ENCODE measurements at places on chromosomes 4 and X.
A peak's percentile ranks its signal among the peaks of the same experiment; 100 is the strongest.

DNA sequence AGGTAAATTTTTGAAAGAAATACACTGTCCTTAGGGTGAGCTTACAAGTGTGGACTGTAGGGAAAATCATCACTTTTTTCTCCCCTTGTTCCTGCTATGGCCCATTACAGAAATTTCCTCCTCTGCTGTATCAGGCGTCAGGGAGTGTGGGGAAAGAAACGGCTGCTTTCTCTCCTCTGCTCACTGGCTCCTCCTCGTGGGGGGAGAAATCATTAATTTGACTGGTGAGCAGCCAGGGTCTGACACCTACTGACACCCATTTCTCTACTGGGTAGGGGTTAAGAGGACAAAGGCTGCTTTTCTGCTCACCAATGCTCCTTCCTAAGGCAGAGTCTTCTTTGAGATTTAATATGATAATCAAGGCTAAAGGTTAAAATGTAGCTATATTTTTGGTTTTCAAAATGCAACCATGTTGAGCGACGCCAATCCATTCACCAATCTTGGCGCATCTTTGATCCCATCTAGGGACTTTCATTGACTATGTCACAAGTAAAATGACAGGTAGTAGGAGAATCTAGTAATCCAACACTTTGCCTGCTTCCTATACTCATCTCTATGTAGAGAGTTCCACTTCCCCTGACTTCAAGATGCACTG lies 25.1 kb downstream of the SETD7 start:
- DNase-seq, result no peak

- no peak for DNase-seq
Observed at GRCh38 chrX:139025816-139026215, 314.3 kb upstream of the FGF13 start.

GRCh38 chr4:181755846-181756245 lies 487.4 kb upstream of the TENM3 start:
- no peak for DNase-seq

DNA sequence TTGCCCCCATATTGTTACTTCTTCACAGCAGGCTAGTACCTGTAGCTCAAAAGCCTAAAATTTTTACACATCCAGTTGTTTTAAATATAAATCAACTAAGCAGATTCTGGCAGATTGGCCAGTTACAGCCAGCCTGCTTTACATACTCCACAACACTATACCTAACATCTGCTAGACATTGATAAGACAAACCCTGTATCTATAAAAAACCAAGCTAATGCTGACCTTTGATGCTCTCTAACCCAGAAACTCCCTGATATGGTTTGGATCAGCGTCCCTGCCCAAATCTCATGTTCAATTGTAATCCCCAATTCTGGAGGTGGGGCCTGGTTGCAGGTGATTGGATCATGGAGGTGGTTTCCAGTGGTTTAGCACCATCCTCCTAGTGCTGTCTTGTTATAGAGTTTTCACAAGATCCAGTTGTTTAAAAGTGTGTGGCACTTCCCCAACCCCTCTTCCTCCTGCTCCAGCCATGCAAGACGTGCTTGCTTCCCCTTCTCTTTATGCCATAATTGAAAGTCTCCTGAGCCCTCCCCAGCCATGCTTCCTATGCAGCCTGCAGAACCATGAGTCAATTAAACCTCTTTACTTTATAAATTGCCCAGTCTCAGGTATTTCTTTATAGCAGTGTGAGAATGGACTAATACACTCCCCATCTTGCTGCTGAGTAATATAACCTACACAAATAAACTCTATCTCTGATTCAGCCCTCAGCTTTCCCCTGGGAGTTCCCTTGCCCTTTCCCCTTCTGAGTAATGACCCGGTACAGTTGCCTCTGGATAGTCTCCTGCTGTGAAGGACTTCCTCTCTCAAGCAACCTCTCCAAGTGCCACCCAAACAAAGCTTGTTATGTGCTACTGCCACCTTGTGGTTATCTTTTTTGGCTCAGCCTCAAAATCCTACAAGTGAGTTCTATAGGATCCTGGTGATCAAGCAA lies 39.6 kb downstream of the ZCCHC13 start:
- peak; percentile 8 for DNase-seq

- DNase-seq, result no peak
Observed at GRCh38 chrX:16023790-16024734, 99.3 kb upstream of the GRPR start.

DNA sequence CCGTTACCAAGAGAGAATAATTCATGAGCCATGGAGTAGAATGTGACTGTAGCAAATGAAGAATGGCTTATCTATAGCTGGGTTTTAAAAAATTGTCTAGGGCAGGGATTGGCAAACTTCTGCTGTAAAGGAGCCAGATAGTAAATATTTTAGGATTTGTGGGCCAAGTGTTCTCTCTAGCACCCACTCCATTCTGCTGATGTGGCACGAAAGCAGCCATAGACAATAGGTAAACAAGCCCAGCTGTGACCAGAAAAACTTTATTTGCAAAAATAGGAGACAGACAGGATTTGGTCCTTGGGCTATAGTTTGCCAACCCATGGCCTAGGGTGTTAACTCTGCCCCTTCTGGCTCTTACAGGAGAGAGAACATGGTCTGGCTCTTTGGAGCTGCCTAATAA lies 127.2 kb downstream of the AKAP4 start:
- no peak for DNase-seq

DNA sequence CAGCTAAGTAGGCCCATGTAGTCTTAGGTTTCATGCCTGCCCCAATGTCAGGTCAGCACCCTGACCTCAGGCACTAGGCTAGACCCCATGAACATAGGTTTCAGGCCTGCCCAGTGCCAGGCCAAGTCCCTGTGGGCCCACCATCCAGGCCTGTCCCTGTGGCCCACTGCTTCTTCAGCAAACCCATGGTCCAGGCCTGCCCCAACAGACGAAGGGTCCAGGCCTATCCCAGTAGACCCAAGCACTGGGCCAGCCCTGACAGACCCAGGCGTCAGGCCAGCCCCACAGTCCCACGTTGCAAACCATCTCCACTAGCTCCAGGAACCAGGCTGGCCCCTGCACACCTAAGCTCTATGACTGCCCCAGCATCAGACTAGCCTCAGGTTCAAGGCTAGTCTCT lies 92.4 kb downstream of the ENOX2 start:
- no peak for DNase-seq

DNA sequence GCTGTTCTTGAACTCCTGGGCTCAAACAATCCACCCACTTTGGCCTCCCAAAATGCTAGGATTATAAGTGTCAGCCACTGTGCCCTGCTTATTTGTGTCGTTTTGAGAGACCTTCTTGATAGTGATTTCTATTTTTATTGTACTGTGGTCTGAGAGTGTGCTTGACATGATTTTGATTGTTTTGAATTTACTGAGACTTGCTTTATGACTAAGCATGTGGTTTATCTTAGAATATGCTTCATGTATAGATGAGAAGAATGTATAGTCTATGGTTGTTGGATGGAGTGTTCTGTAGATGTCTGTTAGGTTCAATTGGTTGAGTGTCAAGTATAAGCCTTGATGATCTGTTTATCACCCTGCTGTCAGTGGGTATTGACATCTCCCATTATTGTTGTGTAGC lies 789.3 kb downstream of the IL1RAPL1 start:
- DNase-seq, result no peak

GRCh38 chrX:142804085-142804484 lies 221.6 kb upstream of the SPANXN4 start:
- DNase-seq, result no peak

DNA sequence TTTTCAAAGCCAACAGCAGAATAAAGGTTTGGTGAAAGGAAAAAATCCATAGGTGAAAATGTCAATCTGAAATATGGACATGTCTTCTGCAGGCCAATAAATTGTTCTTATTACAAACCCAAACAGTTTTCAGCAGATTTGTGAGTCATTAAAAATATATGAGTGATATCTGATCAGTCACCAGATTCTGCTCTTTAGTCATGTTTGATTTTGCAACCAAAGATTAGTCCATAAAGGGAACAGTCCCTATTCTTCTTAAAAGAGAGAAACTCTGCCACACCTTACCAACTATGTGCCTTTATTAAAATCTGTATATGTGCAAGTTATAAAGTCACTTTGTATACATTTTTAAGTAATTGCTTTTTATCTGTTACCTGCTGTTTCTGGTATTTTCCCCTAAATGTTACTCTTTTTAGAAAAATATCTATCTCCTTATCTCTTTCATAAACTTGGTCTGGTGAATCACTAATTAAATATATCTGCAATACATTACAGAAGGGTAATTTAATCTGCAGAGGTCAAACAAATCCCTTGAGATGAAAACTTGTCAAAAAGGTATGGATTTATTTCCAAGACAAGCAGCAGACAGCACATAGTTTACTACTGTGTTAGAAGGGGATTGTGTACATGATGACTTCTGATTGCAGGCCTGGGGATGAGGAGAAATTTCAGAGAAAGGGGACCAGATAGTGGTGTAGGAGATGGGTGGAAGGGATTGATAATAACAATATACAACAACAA lies 322.9 kb upstream of the NWD2 start:
- DNase-seq, result no peak

- DNase-seq, result no peak
Observed at GRCh38 chr4:2694691-2695090, 61.4 kb downstream of the TNIP2 start.

DNA sequence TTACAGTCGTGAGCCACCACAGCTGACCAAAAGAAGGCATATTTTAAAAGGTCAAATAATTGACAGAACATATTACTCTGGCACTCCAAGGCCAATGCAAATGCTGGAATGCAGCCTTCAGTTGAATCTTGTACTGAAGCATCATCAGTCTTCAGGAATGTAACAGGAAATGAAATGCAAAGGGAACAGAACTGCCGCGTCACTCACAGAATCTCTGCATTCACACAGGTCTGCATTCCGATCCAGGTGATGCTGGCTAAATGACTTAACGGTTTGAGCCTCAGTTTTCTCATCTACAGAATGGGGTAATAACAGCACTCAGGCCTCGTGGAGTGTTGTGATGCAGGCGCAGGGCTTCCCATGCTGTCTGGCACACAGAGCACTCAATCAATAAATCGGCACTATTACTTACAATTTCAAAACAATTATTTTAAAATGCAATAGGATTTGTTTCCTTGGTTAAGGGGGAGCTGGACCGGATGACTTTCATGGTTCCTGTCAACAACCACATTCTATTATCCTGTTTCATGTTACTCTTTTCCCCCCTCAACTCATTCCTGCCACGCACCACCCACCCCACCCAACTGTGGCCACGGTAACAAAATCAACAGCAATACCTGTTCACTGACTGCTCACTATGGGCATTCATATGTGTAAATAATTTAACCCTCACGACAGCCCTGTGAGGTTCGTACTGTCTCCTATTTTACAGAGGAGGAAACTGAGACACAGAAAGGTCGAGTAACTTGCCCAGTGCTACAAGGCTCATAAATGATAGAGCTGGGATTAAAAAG lies 32.4 kb downstream of the IGFBP7 start:
- DNase-seq, result no peak

DNA sequence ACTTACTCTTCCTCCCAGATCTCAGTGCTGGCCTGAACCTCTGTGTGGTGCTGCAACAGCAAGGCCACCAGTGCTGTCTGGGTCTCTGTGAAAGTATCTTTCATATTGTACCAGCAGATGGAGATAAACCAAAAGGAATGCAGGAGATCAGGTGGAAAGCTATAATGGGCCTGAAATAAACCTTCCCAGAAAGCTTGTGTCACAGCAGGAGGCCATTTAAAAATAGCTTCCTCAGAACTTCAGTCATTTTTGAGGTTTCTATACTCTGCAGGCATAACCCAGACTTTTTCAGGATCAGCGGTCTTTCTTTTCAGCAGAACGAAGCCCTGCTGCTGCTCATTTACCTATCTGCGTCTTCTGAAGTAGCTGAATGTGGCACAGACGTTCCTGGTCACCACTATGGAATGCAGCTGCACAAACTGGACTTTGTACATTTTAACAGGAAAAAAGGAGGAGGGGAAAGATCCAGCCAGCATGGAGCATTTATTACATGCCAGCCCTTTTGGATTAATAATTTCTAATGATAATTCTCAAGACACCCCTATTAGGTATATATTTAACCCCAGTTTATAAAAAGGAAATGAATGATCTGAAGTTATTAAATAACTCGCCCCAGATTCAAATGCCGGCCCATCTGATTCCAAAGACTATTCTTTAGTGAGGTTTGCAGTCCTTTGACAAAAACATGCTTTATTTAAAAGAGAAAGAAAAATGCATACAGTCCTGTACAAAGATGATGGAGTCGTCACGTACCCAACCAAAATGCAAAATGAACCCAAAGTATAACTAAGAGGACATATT lies 119.7 kb downstream of the NFKB1 start:
- no peak for DNase-seq

- DNase-seq, result no peak
Observed at GRCh38 chr4:38046727-38047489, 86.7 kb downstream of the PTTG2 start.

GRCh38 chr4:80685214-80685613 lies 345.3 kb upstream of the BMP3 start:
- DNase-seq, result peak; percentile 20

All from right renal pelvis (tissue), 4 donors.